ENCODE measurements at places on chromosomes 11 and 22.
A peak's percentile ranks its signal among the peaks of the same experiment; 100 is the strongest.

DNA sequence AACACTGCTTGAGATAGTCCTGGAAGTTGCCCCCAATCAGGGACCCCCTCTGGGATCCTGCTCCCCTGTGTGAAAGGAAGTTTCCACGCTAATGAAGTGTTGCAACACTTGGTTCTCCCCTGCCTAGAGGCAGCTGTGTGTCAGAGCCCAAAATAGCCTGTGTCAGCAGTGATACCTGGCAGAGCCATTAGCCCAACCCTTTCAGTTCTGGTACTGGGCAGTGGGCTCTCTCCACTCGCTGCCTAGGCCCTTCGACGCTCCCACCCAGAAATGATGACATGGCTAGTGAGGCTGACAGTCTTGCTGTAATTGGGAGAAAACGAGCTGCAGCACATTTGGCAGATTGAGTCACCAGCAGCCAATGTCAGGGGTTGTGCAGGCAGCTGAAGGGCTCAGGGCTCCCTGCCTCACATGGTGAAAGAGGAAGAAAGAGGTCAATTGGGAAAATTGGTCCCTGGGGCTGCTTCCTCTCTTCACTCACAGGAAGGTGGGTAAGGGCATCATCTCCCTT, 1.4 kb upstream of the NXF1 start:
- peak; percentile 44 for DNase-seq

DNA sequence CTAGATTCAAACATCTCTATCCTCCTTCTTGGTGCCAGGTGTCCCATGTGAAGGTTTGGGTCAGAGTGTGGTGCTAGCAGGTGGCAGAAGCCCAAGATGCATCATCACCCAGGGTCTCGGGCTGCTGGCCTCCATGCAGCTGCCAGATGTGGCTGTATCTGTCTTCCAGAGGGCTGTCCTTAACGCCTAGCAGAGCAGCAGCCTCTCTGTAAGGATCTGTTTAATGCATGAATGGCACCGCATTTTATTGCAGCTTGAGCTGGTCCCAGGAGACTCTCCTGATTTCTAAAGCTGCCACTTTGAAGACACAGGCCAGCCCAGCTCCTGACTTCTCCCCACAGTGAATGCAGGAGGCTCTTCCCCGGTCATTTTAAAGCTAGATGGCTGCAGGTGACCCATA, 26.3 kb downstream of the SLC1A2 start:
- DNase-seq: no peak

DNA sequence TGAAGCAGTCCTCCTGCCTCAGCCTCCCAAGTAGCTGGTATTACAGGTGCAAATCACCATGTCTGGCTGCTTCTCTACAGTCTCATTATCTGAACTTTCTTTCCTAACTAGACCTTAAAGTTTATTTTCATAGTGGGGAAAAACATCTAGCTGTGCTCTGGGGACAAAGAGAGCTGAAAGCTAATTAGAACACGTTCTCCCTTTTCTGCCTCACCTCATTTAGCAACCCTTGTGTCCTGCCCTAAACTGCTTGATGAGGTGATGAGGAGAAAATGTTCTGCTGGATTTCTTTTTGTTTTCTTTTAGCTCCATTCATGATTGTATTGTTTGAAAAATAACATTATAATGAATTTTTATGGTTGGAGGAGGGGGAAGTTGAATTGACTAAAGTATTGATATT, 84.7 kb downstream of the YAP1 start:
- DNase-seq: no peak

GRCh38 chr11:34160049-34160721, 54.8 kb downstream of the NAT10 start:
- DNase-seq: no peak

DNA sequence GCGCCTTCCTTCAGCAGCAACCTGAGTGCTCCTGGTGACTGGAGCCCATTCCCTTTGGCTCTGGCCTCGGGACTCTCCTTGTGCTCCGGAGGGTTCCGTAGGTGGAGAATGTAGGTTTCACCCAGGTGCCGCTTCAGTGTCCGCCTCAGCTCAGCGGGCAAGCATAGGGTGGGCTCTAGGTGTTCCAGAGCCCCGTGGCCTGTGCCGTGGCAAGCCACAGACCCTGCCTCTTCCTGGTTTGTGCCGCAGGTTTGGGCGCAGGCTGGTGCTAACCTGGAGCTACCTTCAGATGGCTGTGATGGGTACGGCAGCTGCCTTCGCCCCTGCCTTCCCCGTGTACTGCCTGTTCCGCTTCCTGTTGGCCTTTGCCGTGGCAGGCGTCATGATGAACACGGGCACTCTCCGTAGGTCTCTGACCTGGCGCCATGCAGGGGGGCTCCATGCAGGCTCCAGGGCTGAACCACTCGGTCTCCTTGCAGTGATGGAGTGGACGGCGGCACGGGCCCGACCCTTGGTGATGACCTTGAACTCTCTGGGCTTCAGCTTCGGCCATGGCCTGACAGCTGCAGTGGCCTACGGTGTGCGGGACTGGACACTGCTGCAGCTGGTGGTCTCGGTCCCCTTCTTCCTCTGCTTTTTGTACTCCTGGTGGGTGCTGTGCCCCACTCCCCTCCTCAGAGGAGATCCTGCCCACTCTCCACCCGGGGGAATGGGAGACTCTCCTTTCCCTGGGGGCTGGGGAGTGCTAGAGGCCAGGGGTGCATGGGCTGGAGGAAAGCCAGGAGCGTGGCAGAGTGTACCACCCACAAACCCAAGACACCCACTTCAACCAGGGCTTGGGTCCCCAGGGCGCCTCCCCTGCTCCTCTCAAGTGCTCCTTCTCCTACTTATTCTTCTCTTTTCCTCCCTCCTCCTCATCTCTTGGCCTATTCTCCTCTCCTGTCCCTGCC, 2.4 kb downstream of the SLC22A12 start:
- no peak for DNase-seq

DNA sequence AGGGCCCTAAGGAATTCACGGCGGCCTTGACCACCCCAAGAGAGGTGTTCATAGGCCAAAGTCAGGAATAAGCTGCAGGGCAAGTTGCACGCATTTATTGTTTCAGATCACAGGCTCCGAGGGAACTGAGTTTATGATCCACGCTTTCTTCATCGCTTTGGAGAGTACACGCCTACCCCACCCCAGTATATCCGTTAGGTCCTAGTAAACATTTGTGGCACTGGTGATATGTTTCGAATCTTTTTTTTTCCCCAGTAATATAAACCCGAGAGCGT, 805 bp downstream of the GANAB start:
- DNase-seq: no peak

GRCh38 chr22:29689880-29690213, 30.0 kb upstream of the CABP7 start:
- DNase-seq: peak; percentile 62

DNA sequence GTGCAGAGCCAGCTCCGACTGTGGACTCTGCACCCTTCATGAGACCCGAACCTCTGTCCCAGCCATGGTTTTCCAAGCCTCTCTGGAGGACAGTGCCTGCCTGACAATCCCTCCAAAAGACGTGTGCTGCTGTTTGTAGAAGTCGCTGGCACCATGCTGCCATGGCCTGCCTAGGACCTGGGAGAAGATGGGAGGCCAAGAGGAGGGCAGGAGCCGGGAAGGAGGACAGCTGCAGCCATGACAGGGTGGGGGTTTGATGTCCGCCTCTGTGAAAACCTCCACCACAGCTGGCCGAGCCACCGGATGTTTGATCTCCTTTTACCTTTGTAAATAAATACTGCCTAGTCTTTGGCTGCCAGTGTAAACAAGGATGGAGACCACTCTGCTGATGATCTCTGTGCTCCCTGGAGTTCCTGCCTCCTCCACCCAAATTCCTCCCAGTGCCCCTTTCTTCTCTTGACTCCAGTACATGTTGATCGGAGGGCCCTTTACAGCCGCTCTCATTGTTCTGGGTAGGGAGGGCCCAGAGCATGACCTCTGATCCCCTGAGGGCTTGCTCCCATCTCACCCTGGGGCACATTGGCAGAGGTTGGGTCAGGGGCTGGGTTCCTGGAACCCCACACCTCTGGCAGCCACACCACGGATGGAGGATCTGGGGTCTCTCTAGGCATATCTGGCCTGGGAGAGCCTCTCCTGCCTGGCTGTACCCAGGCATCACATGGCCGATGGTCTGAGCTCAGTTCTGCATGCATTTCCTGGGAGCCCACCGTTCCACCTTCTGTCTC, 66.9 kb downstream of the BCR start:
- DNase-seq: no peak

- DNase-seq: no peak
Measured at GRCh38 chr11:76658231-76658630, 12.3 kb downstream of the LRRC32 start.

GRCh38 chr22:39389420-39389819, 10.2 kb upstream of the TAB1 start:
- no peak for DNase-seq

DNA sequence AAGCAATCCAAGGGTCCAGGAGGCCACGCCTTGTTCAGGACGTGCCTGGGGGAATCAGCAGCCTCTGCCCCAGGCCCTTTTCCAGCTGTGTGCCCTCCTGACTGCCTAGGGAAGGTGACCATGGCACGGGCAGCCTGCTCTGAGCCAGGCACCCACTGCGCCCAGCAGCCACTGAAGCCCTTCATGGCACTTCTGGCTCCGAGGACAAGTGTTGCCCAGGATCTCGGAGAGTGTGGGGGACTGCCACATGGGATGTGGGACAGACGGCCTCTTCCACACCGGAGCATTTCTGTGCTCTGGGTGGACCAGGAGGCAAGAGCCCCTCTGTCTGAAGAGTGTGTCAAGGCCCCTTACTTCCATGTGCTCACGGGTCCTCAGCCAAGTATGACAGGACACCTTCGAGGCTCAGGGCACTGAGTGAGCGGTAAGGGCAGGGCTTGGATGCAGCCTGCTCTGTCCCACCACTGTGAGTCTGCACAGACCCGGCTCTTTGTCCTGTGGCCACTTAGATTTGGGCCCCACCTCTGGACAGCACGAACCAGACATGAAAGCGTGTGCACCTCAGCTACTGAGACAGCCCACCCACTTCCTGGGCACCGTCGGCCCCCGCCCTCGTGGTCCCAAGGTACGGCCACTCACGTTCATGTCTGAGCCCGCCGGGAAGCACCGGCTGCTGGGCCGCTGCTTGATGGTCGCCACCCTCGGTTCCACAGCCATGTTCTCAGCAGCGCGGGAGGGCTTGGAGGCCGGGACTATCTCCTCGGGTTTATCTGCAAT, 93.6 kb downstream of the CTTN start:
- no peak for DNase-seq

- DNase-seq: no peak
Measured at GRCh38 chr11:20056109-20056949, 103.9 kb downstream of the DBX1 start.

DNA sequence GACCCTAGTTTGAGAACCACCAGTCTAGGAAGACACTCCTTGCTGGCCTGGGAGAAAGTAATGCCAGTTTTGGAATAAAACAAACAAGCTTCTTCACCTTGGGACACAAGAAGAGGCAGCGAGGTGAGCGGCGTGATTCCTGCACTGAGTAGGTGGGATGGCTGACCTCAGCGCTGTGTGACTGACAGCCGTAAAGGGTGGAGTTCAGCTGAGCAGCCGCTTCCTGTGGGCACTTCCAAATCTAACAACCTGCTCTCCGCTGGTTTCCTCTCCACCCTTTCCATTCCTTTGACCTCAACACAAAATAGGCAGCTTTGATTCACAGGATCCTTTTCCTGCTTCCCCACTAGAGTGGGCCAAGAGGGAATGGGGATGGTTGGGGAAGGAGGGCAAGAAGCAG, 45.8 kb downstream of the PC start:
- no peak for DNase-seq

GRCh38 chr11:19746086-19746485, 33.4 kb downstream of the NAV2 start:
- DNase-seq: no peak

- no peak for DNase-seq
Measured at GRCh38 chr11:19079643-19080440, 19.3 kb upstream of the MRGPRX2 start.

- no peak for DNase-seq
Measured at GRCh38 chr11:77129069-77129841, 1.2 kb downstream of the MYO7A start.

GRCh38 chr11:95671768-95672167, 117.8 kb downstream of the FAM76B start:
- DNase-seq: no peak

DNA sequence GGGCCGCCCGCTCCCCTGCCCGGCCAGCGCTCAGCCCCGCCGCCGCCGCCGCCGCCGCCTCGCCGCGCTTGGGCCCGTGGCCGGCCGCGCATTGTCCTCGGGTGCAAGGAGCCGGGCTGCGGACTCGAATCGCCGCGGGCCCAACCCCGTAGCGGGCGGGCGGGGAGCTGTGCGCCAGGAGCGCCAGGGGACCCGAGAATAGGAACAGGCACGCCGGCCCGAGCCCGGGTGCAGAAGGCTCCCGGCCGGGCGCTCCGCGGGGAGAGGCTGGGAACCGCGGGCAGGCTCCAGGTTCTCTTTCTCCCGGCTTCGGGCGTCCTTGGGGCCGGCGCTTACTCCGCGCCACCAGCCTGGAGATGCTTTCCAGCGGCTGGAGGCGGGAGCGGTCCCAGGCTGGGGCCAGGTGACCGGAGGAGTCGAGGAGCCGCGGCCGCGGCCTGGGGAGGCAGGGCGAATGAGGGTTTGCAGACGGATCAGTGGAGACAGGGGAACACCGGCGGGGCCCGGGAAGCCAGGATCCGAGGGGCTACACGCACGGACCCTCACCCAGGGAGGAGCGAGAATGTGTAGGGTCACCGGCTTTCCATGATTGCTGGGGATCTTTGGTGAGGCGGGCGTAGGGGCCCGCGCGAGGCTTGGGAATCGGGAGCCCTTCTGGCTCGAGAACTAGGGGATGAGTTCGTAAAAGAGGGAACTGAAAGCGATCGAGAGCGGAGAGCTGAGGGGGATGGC, 726 bp downstream of the PKNOX2 start:
- no peak for DNase-seq

GRCh38 chr11:36436064-36436463, 74.0 kb downstream of the TRAF6 start:
- no peak for DNase-seq

- DNase-seq: no peak
Measured at GRCh38 chr11:77092382-77092781, 10.3 kb upstream of the OMP start.

DNA sequence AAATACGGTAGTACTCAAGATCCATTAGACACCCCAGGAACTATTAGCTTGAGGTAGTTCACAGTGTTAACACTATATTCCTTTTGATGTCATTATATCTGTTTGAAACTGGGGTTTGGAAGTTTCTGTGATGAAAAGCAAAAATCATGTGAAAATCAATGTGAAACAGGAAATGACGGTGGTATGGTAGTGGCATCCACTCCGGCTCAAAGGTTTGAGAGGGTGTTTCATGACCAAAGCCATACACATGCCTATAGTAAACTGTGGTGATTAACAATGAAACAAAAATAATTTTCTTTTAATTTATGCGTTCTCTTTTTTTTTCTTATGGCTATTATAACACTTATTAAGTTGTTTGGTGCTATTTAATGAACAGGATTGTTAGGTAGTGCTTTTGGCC, 10.9 kb downstream of the RAB38 start:
- DNase-seq: no peak

GRCh38 chr11:6734616-6735015, 37.2 kb downstream of the OR2AG2 start:
- no peak for DNase-seq

GRCh38 chr22:46749682-46750529, 11.9 kb upstream of the CERK start:
- DNase-seq: no peak

- no peak for DNase-seq
Measured at GRCh38 chr11:26780376-26781085, 58.7 kb upstream of the SLC5A12 start.
